ENCODE measurements at places on chromosomes 16 and 17. TPM values are rescaled to one million over a fixed set of nuclear protein-coding genes. Genes with fewer than 3 reads are reported as not detected.

GRCh38 chr16:82004601-82005000, 6.7 kb downstream of the SDR42E1 start:
- no peak overlapping the region for H3K4me3 ChIP-seq
- DNase-seq = no peak
- H3K27ac ChIP-seq = no peak overlapping the region
- H3K36me3 ChIP-seq = peaks cover 53% of the 10 kb centered on the region

- no peaks in the 10 kb centered on the region for H3K36me3 ChIP-seq
- H3K27me3 ChIP-seq = peaks cover 4% of the 10 kb centered on the region
- no peaks in the 10 kb centered on the region for H3K4me1 ChIP-seq
- no peak for DNase-seq
Observed at GRCh38 chr17:6233856-6234255, 163.7 kb downstream of the WSCD1 start.

GRCh38 chr17:67412032-67412431, 35.0 kb downstream of the PITPNC1 start:
- no peak overlapping the region for H3K4me3 ChIP-seq
- no peak overlapping the region for H3K27ac ChIP-seq
- peaks cover 34% of the 10 kb centered on the region for H3K36me3 ChIP-seq

- H3K27ac ChIP-seq = no peak overlapping the region
- no peaks in the 10 kb centered on the region for H3K36me3 ChIP-seq
- H3K4me3 ChIP-seq = no peak overlapping the region
- peaks cover 12% of the 10 kb centered on the region for H3K27me3 ChIP-seq
Observed at GRCh38 chr16:54446639-54447038, 160.1 kb upstream of the IRX3 start.

DNA sequence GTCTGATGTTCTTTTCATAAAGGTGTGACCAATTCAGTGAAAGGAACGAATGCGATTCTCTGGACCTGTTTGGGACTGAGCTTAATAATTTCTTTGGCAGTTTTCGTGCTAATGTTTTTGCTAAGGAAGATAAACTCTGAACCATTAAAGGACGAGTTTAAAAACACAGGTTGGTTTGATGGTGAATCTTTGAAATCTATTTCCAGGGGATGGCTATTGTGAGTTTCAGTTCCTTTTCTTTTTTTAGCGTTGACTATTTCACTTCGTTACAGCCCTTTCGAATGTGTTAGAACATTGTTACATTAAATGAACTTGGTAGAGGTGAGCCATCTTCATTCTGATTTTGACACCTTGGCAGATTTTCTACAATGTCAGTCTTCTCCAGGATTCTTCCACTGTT, 1.2 kb downstream of the TNFRSF17 start:
- H3K27me3 ChIP-seq = peaks cover 4% of the 10 kb centered on the region
- no peak overlapping the region for H3K4me3 ChIP-seq
- H3K36me3 ChIP-seq = no peaks in the 10 kb centered on the region
- no peak overlapping the region for H3K27ac ChIP-seq
- no peak for DNase-seq
- H3K4me1 ChIP-seq = no peaks in the 10 kb centered on the region

DNA sequence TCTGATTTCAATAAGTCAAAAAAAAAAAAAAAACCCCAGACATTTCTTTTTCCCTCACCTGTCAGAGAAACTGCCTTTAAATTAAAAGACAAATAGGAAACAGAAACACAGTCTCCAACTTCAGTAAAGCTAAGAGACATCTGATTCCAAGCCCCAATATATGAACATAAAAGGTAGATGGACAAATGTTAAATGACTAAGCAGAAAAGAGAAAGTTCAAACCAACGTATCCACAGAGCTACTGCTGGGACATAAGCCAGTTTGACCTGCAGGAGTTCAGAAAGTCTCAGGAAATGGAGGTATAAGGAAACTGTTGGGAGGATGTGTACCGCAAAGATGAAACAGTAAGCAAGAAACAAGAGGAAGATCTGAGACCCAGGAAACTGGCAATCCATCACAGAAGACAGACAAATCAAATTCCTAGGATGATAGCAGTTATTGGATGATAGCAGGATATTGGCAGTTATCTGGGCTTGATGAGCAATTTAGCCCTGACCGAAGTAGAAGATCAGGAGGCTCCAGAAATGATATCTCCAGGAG, 135.0 kb downstream of the BRIP1 start:
- H3K36me3 ChIP-seq = peaks cover 23% of the 10 kb centered on the region
- no peak overlapping the region for H3K27ac ChIP-seq
- H3K27me3 ChIP-seq = no peaks in the 10 kb centered on the region
- no peak for DNase-seq
- no peaks in the 10 kb centered on the region for H3K4me1 ChIP-seq

GRCh38 chr17:7249214-7249613, 2.3 kb downstream of the CTDNEP1 start:
- H3K36me3 ChIP-seq = peaks cover 19% of the 10 kb centered on the region
- H3K4me3 ChIP-seq = peak overlapping the region; percentile 91
- no peak for DNase-seq
- H3K4me1 ChIP-seq = peaks cover 44% of the 10 kb centered on the region

DNA sequence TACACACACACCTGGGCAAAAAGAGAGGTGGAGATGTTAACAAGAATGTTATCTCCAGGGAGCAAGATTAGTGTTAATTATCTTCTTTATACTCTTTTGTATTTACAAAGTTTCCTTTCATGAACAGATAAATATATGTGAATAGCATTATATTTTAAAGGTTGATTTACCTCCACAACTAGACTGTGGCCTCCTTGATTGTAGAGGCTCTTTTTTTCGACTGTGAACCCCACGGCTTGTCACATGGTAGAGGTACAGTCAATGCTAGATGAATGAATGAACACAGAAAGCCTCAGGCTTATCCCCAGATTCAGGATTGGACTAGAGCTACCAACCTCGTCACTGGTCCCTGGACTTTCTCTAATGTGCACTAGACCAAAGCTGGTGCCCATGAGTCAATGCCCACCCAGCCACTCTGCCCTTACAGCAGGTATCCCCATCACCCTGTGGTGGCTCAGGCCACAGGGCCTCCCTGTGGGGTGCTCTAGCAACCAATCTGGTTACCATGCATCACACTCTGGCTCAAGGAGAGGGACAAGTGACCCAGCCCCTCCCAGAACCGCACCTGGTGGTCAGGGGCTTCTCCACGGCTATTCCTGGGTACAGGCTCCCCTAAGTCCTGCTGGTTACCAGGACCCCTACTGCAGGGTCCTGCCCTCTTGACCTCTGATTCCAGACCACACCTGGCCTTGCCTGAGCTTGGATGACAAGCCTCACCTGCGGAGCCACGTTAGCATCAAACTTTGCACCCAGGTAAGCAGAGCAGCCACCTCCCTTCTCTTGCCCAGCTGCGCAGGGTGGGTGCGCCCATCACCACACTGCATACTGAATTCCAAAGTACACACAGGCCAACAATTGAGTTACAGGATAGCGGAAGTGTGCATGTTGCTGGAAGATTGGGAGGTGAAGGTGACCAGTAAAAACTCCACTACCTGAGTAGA, 101.0 kb downstream of the CDYL2 start:
- no peaks in the 10 kb centered on the region for H3K27me3 ChIP-seq
- DNase-seq = no peak
- peaks cover 5% of the 10 kb centered on the region for H3K36me3 ChIP-seq
- no peak overlapping the region for H3K4me3 ChIP-seq
- no peak overlapping the region for H3K27ac ChIP-seq

DNA sequence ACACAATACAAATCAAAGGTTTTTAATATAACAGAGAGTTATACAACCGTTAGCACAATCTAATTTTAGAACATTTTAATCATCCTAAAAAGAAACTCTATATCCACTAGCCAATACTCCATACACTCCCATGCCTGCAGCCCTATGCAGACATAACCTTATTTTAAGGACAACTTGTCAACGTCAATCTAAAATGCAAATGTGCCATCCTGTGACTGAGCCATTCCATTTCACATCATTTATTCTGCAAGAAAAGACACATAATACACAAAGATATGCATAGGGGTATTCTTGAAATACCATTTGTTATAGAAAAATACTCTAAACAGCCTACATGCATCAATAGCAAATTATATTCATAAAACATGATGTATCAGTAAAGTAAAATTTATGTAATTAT, 106.7 kb downstream of the CEP112 start:
- no peaks in the 10 kb centered on the region for H3K27me3 ChIP-seq
- no peak for DNase-seq
- H3K36me3 ChIP-seq = peaks cover under 1% of the 10 kb centered on the region
- no peak overlapping the region for H3K4me3 ChIP-seq
- H3K4me1 ChIP-seq = no peaks in the 10 kb centered on the region
- no peak overlapping the region for H3K27ac ChIP-seq

DNA sequence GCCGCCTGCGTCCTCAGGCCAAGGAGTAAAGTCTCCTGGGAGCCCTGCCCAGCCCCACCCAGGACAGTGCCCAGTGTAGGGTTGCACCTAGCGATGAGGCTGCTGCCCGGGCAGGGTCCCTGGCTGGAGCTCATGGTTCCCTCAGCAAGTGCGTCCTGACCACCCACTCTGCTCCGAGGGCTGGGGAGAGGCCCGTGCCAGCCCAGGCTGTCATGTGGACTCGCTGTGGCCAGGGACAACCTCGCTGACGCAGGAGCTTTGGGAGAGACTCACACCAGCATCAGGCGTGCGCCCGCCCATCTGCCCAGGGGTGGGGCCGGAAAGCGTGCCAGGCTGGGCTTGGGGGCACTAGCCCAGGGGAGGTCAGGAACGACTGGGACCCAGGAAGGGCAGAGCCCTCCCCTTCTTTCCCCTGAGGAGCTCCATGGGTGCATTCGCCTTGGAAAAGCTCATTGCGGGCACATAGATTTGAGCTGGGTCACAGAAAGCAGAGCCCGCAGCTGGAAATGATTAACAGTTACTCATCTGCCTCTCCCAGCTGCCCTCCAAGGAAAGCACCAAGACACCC, 19.7 kb downstream of the DPEP1 start:
- H3K27me3 ChIP-seq = no peaks in the 10 kb centered on the region
- H3K4me1 ChIP-seq = no peaks in the 10 kb centered on the region
- no peaks in the 10 kb centered on the region for H3K36me3 ChIP-seq
- DNase-seq = no peak

GRCh38 chr16:72295914-72296313, 124.0 kb upstream of the PMFBP1 start:
- no peaks in the 10 kb centered on the region for H3K36me3 ChIP-seq
- no peak overlapping the region for H3K27ac ChIP-seq
- DNase-seq = no peak
- no peak overlapping the region for H3K4me3 ChIP-seq
- no peaks in the 10 kb centered on the region for H3K27me3 ChIP-seq

The MARCHF10 gene
- total RNA-seq = 0.14 TPM

GRCh38 chr17:70184207-70184606, 14.9 kb downstream of the KCNJ2 start:
- H3K27ac ChIP-seq = no peak overlapping the region
- H3K4me3 ChIP-seq = no peak overlapping the region
- no peak for DNase-seq
- no peaks in the 10 kb centered on the region for H3K36me3 ChIP-seq
- H3K4me1 ChIP-seq = no peaks in the 10 kb centered on the region
- H3K27me3 ChIP-seq = peaks cover 4% of the 10 kb centered on the region

GRCh38 chr17:42531455-42532354, 4.3 kb upstream of the NAGLU start:
- H3K4me1 ChIP-seq = peaks cover 42% of the 10 kb centered on the region
- H3K4me3 ChIP-seq = peak overlapping the region; percentile 79

The KRT31 gene
- total RNA-seq = not detected

DNA sequence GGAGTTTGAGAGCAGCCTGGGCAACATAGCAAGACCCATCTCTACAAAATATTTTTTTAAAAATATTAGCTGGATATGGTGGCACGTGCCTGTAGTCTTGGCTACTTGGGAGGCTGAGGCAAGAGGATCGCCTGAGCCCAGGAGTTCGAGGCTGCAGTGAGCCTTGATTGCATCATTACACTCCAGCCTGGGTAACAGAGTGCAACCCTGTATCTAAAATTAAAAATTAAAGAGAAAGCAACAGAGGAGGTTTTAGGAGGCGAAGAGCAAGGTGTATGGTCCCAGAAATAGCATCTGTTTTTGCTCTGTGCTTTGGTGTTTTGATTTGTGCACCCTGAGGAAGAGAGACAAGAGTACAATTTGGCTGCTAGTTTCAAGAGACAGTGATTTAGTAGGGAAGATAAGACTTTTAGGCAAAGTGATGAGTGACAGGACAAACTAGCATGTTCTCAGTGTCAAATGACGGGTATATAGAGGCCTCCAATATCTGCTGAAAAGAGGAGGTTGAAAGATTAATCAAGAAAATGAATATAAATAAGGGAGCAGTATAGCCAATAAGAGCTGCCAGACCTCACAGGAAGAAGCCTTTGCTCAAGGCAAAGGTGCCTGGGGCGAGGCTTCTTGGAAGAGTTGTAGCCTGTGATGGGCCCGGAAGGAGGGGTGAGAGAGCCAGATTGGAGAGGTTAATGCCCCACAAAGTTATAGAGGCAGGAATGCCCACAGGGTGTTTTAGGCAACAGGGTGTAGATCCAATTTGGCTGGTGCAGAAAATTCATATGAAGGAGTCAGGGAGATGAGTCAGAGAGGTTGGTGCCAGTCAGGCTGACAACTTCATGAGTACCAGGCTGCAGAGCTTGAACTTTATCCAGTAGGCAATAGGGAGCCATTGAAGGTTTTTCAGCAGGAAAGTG, 11.4 kb downstream of the HLF start:
- peaks cover 20% of the 10 kb centered on the region for H3K27me3 ChIP-seq
- H3K4me1 ChIP-seq = peaks cover 9% of the 10 kb centered on the region
- H3K4me3 ChIP-seq = no peak overlapping the region
- no peaks in the 10 kb centered on the region for H3K36me3 ChIP-seq
- no peak overlapping the region for H3K27ac ChIP-seq
- no peak for DNase-seq

The OTOP2 gene
- total RNA-seq = not detected

- H3K27ac ChIP-seq = no peak overlapping the region
- H3K4me1 ChIP-seq = no peaks in the 10 kb centered on the region
- DNase-seq = no peak
- no peaks in the 10 kb centered on the region for H3K27me3 ChIP-seq
- no peak overlapping the region for H3K4me3 ChIP-seq
- peaks cover 24% of the 10 kb centered on the region for H3K36me3 ChIP-seq
Observed at GRCh38 chr17:15456496-15456895, 10.9 kb downstream of the CDRT4 start.

DNA sequence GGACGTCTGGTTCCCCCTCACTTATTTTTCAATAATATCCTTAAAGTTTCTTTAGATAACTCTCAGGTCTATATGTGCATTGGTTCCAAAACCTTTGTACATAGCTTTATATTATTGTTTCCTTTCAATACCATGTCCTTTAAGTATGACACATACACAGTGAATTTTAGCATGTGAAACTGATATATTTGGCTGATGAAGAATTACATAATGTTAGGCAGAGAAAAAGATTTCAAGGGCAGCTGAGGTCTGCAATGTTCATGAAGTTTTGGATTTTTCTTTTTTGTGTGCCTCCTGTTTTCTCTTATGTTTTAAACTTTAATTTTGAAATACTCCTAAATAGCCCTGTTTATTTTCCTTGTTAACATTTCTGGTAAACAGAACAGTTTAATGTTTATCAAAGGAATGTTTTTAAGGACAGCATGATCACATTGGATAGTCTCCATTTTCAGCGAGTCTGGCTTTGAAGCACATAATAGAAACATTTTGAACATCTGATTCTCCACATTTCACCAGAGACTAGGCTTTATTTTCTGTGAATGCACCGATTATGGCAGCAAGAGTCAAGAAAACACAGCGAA, 32.9 kb upstream of the FBXO47 start:
- peaks cover 20% of the 10 kb centered on the region for H3K4me1 ChIP-seq
- H3K27me3 ChIP-seq = peaks cover 11% of the 10 kb centered on the region
- no peak for DNase-seq

GRCh38 chr16:81313701-81314602, 810 bp upstream of the GAN start:
- no peaks in the 10 kb centered on the region for H3K27me3 ChIP-seq
- peaks cover 7% of the 10 kb centered on the region for H3K36me3 ChIP-seq
- H3K27ac ChIP-seq = peak overlapping the region; percentile 86
- H3K4me3 ChIP-seq = peak overlapping the region; percentile 93

- peak overlapping the region; percentile 43 for H3K4me3 ChIP-seq
- H3K4me1 ChIP-seq = peaks cover 71% of the 10 kb centered on the region
- no peaks in the 10 kb centered on the region for H3K27me3 ChIP-seq
- no peak for DNase-seq
- peak overlapping the region; percentile 79 for H3K27ac ChIP-seq
Observed at GRCh38 chr17:39769974-39770587, 32.3 kb downstream of the GRB7 start.

All from activated naive CD8-positive, alpha-beta T cell treated with anti-CD3 and anti-CD28 coated beads, Interleukin-2, amount 10 ng/mL, durations not matched to agents 7 days and 5 days (primary cell).